ENCODE measurements at places on chromosomes 7 and 10. TPM values are rescaled to one million over a fixed set of nuclear protein-coding genes. Genes with fewer than 3 reads are reported as not detected.
A peak's percentile ranks its signal among the peaks of the same experiment; 100 is the strongest.

DNA sequence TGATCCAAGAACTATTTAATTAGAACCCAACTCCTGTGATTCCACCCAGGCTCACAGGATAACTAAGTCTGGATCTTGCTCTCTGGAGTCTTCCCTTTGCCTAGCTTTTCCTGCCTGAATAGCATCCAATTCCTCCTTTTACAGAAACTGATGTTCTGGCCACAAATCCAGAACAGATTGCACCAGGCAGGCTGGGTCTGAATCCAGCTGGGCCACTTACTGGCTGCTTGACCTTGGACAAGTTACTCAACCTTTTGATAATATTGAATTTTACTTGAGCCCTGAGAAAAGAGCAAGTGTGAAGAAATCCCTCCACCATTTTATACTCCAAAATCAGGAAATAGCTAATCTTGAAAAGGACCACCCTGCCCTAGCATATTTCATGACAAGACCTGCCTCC is 55.5 kb upstream of the SLC35G1 start:
- no peak for DNase-seq

GRCh38 chr7:117041822-117042221 is 88.5 kb downstream of the ST7 start:
- no peak for DNase-seq

DNA sequence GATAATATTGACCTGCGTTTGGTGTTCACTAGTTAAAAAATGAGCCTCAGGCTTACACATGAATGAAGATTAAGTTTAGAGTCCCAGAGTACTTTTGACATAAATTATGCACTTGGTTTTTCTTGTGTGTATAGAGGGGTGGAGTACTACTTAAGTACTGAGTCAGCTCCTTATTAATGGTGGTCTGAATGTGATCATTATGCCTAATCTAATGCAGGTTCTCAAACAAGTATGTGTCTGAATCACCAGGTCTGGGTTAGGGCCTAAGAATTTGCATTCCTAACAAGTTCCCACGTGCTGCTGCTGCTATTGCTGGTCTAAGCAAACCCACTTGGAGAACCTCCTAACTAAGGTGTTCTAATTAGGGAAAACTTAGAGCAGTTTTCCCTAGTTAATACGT is 30.7 kb upstream of the STOX1 start:
- peak; percentile 67 for DNase-seq

DNA sequence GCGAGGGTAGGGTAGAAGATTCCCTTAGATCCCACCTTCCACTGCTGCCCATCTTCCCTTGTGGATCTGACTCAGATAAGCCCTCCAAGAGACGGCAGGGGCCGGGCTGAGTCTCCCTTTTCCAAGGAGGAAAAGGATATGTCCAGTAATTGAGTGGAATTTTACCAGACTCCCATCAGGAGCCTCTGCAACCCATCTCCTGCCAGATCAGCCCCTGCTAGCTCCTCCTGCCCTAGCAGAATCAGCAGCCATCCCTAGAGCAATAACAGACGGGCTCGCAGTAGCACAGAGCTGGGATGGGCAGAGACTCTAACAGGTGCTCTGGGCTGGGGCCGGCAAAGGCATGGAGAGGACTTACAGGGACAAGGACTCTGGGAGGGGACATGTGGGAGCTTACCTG is 73.5 kb downstream of the C10orf105 start:
- no peak for DNase-seq

GRCh38 chr10:101959346-101959916 is 96.5 kb downstream of the ARMH3 start:
- no peak for DNase-seq

DNA sequence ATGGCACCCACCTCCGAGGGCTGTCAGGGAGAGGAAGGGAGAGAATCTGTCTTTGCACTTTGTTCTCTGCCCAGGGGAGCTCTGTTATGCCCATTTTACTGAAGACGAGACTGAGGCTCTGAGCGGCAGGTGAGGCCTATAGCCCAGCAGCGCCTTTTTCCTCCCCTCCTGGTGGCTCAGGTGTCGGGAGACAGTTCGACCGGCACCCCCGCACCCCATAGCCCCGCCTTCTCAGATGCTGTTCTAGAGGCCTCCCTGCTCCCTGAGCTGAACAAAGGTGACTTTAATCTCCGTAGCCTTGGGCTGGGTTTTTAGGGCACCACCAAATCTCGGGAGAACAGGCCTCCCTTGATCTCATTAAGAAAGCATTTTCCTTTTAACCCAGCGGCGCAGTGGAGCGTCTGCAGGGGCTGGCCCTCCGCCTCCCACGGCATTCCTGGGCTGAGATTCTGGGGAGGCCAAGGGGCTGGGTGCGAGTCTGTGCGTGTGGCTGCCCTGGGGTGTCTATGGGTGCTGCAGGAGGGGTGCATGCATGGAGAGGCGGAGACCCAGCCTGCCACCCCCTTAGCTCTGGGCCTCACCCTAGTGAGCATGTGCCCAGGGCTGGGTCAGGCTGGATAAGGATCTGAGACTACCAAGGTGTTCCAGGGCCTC is 3.3 kb downstream of the LFNG start:
- DNase-seq: no peak

DNA sequence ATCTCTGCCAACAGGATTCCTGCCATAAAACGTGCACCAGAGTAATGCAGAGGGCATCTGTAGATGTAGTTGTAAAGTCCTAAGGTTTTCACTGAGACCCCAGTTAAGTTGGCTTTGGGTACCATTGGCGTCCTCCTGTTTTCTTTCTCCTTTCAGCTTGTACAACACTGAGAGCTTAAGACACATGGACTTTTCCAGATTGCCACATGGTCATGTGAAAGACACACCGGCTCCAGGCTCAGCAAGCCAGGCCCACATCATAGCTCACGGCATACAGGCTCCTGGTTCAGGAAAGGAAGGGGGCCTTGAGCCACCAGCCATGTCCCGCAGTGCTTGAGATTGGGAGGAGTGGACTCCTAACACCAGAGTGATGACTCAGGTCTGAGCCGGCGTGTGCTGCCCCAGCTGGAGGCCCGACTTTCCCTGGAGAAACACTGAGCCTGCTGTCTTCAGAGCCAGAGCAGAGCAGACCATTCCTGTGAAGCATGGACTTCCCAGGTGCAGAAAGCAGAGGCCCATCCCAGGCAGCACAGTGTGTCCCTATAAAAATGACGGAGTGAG is 252.7 kb downstream of the PRPF18 start:
- DNase-seq: peak; percentile 93

DNA sequence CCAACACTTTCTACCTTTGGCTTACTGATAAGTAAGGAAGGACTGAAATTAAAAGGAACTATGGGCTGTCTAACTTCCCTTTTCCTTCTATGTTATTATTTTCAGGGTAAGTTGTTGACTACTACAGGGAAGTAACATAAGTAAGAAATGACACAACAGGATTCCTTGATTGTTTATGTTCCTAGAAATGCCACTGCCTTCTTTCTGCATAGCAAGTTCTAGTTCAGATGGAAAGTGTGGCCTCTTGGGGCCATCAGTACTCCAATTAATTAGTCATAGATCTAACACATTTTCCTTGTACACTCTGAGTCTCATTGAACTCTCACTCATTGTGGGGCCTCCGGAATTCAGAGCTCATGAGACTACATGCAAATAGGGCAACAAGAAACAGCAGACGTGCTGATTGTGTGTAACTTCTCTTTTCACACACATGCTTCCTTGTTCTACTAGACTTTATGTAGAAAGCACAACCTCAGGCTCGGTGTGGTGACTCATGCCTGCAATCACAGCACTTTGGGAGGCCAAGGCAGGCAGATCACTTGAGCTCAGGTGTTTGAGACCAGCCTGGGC is 35.3 kb upstream of the HIBADH start:
- peak; percentile 49 for DNase-seq

Gene SCD
- 49.2 TPM for total RNA-seq

Gene CPVL
- total RNA-seq: not detected

Gene NPC1L1
- total RNA-seq: not detected

Gene EPDR1
- not detected for total RNA-seq

Gene HIBADH
- total RNA-seq: 36.6 TPM

Gene ATOH7
- total RNA-seq: not detected

All from IMR-90 (cell line).